Omental fat pad (tissue), 4 donors: ENCODE measurements at places on chromosomes 13 and 19. TPM values are rescaled to one million over a fixed set of nuclear protein-coding genes. Genes with fewer than 3 reads are reported as not detected.

DNA sequence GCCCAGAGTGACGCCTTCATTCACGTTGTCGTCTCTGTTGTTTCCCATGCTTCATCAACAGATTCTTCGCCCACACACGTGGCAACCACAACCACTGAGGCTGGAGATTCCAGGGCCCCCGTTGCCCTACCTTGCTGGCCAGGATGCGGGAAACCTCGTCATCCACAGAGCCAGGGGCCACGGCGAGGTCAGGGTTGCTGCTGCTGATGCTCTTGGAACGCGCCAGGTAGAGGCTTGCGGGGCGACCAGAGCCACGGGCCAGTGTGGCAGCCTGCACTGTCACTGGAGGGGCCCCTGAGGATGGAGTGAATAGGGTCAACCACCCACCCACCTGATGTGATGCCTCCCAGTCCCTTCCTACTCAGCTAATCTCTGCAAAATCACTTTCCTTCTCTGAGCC, 6.3 kb upstream of the ANGPTL8 start:
- no peak for DNase-seq

DNA sequence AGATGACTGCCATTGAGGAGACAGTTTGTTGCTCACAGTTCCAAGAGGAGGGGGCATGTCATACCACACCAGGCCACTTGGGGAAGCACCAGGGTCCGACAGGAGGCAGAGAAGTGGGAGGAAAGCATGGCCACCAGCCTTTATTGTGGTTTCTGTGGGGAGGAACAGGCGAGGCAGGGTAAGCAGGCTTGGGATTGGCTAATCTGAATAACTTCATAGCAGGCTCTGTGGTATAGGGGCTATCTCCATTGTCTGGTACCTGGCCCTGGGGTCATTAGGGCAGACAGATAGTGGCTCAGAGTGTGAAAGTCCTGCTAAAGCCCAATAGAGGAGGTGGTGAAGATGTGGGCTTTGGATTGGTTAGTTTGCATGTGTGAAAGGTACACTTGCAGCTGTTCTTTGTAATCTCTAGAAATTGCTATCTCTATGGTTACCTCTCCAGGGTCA, 35.5 kb downstream of the CBY2 start:
- no peak for DNase-seq

GRCh38 chr19:18220632-18221275, 5.5 kb downstream of the PDE4C start:
- DNase-seq, result no peak

Gene VSTM2B
- total RNA-seq, result not detected

DNA sequence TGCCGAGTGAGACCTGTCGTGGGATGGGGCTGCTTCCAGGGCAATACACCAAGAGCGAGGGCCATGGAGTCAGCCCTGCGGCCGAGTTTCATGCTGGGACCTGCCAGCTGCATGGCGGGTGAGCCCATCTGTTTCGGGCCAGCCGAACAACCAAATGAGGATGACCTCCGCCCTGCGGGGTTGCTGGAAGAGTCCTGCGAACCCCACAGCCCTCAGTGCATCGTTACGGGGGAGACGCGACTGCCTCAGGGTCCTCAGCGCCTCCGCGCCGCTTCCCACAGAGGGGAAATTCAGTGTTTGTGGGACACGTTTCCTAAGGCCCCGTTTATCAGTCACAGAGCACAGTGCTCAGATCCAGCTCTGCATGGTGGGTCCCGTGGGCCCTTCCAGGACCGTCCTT, 22.0 kb downstream of the SLC15A1 start:
- DNase-seq, result no peak

Gene LMO7
- total RNA-seq, result 12.3 TPM

DNA sequence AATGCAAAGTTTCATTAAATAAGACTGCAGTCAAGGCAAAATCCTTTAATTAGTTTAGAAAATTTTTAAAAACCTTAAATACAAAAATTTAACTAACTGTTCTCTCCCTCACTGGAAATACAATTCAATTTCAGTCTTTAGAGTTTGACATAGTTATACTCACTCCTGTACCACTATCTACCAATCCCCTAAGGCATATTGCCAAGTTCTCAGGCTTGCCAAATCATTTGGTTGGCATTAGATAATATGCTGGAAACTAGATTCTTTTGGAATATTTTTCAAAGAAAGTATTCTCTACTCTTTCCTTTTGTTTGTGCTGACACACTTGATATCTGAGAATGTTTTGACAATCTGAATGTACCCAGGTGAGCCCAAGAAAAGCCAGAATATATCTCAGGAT, 77.2 kb downstream of the TSC22D1 start:
- no peak for DNase-seq

DNA sequence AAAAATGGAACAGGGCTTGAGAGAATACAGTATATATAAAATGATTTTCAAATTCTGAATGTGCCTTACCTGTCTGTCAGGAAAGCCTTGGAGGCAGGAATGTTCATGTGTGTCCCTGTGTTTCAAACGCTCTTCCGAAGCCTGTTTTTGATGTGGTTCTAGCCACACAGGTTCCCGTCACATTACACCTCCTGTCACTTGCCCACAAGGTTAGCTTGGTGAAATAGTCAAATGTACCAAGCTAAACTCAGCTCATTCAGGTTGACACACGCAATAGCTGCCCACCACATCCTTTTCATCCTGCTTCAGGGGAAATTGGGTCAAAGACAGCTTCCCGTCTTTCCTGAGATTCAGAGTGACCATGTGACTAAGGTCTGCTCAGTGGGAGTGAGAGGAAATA, 574.0 kb downstream of the EFNB2 start:
- DNase-seq, result no peak

- DNase-seq, result no peak
These were observed 183.5 kb downstream of the SPRY2 start for GRCh38 chr13:80157261-80157932.

GRCh38 chr19:10220695-10221094, 10.4 kb downstream of the S1PR2 start:
- no peak for DNase-seq

GRCh38 chr13:98260357-98261164, 83.5 kb upstream of the RNF113B start:
- DNase-seq, result no peak

- no peak for DNase-seq
These were observed 236.8 kb upstream of the SERP2 start for GRCh38 chr13:44136696-44137268.

- DNase-seq, result no peak
These were observed 2.0 kb downstream of the PALM start for GRCh38 chr19:710767-711166.

DNA sequence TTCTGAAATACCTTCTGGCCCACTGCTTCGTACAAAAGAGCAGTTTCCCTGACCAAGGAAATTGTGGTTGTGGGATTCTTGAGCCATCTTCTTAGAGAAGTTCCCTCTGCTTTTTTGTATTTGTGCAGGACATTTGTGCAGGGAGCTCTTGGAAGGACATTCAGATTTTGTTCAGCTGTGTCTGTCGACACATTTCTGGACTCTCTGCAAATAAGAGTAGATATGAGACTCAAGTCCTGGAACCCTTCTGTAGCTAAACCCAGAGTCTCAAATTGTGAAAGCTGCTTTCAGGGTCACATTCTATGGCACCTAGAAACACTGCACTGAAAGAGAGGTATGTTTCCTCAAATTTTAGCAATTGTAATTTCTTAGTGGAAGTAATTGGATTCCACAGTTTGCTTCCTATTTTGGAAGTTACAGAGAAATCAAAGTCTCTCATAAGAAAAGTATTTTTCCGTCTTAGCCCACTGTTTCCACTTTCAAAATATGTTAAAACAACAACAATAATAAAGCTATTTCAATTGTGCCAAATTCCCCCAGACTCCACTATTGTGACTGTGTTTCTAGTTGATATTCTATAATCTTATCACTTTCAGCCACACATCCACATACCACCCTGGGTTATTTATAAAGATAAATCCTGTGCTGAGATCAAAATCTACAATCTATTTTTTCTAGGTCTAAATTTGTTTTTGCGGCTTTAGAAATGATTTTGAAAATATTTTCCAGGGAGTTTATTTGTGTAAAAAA, 224.0 kb downstream of the COG6 start:
- no peak for DNase-seq

- DNase-seq, result no peak
These were observed 16.9 kb upstream of the TEX29 start for GRCh38 chr13:111303559-111303958.
